ENCODE measurements at places on chromosomes 12 and 14.

- peak; percentile 21 for DNase-seq
These were observed 155.6 kb downstream of the DYRK2 start for GRCh38 chr12:67804168-67804567.

GRCh38 chr14:99287269-99287942 lies 15.4 kb upstream of the BCL11B start:
- no peak for DNase-seq

DNA sequence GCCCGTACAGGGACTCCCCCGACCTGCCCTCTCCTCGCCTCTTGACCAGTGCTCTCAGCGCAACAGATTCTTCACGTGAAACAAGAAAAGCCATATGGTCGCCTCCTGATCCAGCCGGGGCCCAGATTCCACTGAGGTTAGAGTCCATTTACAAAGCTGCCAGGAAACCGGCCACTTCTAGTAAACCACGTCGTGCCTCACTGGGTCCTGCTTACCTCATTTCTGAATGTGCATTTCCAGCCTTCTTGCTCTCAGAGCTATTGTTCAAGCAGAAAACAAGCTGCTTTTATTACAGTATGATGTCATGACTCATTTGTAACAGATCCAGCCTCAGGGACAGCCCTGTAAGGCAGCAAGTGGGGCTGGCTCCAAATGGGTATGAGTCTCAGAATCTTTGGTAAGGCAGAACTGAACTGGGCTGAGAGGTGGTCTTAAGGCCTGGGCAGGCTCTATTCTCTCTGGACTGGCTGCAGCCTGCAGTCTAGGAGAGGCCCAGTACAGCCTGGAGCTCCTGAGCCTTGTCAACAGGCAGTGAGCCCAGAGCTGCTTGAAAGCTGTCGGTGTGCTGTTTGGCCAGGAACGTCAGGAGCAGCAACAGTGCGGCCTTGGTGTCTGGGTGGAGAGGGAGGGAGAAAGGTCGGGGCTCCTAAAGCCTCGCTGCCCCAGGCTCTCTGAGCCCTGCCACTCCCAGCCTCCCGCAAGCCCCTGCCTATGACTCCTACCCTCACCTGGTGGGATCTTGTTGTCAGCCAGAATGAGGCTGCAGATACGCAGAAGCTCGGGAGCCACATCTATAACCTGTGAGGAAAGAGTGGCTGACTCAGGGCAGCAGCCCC lies 8.3 kb downstream of the REC8 start:
- no peak for DNase-seq

GRCh38 chr14:67411370-67411769 lies 595 bp downstream of the PLEK2 start:
- no peak for DNase-seq

DNA sequence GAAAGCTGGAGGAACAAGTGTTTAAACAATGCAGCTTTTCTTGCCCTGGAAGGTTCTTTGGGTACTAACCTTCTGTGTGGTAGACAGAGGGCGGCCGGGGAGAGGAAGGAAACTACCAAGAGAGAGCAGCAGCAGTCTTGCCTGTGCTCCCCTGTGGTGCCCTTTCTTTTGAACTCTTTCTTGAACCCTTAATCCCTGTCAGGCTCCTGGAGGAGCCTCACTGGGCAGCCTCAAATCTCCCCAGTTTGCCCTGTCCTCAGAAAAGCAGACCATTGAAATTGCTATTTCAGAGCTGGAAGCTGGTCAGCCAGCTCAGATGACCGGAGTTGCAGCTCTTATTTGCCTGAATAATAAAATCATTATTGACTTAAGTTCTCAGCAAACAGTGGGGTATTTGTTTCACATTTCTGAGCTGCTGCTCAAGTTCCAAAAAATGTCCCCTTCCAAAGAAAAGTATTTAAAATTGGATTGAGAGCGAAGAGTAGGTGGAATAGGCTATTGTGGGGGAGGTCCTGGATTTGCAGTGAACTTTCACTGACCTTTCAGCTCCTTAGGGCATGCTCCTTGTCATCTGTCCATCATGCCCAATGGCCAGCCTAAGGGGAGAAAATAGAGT lies 42.1 kb upstream of the RNASE3 start:
- no peak for DNase-seq

DNA sequence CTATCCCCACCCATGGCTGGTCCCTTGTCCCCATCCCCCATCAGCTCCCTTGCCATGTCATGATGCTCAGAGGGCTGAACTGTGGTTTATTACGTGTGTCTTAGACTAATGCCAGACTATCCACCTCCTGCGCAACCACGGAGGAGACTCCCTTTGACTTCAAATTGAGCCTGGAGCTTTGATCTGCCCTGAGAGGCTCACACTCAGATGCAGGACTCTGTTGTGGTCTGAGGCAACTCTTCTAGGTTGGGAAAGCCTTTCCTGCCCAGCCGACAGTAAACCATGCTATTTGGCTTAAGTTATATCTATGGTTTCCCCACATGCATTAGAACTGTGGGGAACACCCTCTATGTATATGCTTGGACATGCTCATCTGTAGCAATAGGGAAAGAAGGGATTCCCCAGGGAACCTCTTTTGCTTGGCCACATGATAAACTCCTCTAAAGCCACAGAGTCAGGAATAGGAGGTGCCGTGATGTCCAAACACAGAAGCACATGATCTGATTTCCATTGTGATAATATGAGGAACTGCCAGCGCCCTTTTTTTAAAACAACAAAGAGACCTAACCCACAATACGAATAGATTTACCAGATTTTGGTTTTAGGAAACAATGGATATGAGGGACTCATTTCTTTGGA lies 11.1 kb upstream of the LGALS3 start:
- DNase-seq, result no peak

GRCh38 chr14:69485701-69486100 lies 1.2 kb downstream of the PLEKHD1 start:
- no peak for DNase-seq

Measured in activated T-helper 9 cell treated with anti-CD3 and anti-CD28 coated beads, Interleukin-2, amount 50 U/mL, for 16 hours (primary cell).